ENCODE measurements at places on chromosomes 2 and 18. TPM values are rescaled to one million over a fixed set of nuclear protein-coding genes. Genes with fewer than 3 reads are reported as not detected.

KLHL30 gene
- total RNA-seq: 3.3 TPM

LIMS4 gene
- 0.49 TPM for total RNA-seq

DAW1 gene
- not detected for total RNA-seq

ASIC4 gene
- total RNA-seq: 0.49 TPM

HAAO gene
- 7.0 TPM for total RNA-seq

IL37 gene
- total RNA-seq: 2.0 TPM

STON1 gene
- total RNA-seq: 15.7 TPM

DNA sequence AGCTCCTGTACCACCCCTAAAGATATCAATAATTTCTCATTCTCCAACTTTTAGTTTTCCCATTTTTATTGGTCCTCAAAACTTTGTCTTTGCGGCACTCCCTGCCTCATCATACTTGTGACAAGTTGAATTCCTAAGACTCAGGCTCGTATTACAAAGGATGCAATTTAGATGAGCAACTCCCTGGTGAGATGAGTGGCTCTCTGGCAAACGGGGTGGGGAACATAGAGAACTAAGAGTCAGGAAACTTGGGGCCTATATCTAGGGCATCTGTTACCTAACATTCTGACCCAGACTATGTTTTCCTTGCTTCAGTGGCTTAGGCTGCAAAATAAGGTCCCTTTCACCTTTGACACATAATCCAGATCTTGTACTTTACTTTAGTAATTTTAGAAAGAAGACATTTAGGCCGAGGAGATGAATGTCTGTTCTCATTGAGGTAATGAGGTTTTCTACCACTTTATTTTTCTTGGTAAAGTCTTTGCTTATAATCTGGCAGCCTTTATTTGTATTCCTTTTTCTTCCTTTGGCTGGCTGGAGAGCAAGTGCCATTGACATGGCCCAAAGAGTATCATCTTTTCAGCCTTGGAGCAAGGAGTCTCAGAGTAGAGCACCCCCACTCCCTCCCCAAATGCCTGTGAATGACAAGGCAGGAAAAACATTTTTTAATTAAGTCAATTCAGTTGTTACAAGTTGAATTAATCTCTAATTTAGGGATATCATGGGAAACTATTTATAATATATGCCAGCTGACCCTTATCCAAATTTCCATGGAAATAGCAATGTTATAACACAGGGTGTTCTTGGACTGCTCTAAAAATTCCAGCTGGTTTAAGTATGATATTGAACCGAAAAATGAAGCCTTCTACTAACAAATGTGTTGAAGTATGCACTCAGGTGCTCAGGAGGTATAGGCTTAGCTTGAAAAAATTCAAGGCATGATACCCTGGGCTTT, 15.2 kb downstream of the TSPYL6 start:
- DNase-seq: peak; percentile 28

GRCh38 chr2:19099181-19099580, 259.2 kb downstream of the OSR1 start:
- no peak for DNase-seq

DNA sequence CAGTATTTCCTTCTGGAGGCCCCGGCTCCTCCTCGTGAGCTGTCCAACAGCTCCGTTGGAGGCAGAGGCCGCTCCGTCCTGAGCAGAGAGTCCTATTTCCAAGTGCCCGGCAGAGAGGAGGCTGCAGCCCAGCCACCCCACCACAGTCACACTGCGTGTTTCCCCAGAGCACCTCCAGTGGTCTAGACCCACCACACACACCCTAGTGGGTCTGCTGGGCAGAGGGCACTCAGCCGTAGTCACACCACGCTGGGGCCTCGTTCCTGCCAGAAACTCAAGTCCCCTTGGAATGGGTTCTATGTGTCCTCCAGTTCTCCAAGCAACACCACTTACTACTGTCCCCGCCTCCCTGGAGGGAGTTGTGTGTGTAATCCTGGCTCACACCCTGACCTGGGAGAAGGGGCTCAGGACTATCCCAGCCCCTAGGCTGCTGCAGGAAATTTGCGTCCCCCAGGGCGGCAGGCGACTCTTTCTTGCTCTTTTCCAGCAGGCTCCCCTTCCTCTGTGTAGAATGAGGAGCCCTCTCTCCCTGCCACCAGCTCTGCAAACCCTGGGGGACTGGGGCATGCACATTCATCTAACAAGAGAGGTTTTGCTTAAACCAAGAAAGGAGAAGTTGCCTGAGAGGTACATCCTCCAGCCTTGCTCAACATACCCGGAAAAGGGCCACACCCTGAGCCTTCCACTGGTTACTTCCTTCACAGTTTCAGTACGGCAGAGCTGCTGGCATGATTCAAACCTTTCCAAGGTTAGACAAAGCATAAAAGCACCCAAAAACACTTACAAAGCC, 114.1 kb downstream of the NDUFA10 start:
- DNase-seq: no peak

DNA sequence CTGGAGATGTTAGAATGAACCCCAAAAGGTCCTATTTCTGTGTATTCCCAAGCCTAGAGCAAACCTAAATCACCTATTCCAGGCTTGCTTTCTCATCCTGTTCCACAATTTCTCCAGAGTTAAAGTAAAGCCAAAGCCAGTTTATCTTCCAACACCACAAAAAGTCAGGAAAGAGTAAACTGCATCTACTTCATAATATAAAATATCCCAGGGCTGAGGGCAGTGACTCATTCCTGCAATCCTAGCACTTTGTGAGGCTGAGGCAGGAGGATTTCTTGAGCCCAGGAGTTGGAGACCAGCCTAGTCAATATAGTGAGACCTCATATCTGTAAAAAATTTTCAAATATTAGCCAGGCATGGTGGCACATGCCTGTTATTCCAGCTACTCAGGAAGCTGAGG, 241.4 kb downstream of the CDH20 start:
- DNase-seq: no peak

DNA sequence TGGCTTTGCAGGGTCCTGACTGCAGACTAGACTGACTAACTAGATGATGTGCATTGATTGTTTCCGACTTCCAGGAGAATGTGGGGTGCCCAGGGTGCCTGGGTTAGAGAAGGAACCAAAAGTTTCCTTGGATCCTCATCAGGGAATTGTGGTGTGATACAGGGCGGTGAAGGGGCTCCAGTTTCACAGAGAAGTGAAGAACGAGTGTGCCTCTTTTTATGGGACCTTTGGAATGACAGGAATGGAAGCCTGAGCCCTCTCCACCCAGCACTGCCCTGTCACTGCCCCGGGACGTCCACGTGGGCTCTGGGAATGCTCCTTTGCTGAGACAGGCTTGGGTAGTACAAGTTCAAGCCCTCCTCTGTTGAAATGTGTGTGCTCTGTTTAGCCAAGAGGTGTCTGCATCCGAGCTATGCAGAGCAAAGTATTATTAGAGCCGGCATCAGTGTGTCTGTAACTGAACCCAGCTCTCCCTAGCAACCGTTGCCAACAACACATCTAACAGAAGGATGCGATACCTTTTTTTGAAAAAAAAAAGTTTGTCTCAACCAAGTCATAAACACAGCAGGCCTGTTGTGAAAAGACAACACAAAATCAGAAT, 183.6 kb downstream of the SMAD7 start:
- DNase-seq: peak; percentile 25

DNA sequence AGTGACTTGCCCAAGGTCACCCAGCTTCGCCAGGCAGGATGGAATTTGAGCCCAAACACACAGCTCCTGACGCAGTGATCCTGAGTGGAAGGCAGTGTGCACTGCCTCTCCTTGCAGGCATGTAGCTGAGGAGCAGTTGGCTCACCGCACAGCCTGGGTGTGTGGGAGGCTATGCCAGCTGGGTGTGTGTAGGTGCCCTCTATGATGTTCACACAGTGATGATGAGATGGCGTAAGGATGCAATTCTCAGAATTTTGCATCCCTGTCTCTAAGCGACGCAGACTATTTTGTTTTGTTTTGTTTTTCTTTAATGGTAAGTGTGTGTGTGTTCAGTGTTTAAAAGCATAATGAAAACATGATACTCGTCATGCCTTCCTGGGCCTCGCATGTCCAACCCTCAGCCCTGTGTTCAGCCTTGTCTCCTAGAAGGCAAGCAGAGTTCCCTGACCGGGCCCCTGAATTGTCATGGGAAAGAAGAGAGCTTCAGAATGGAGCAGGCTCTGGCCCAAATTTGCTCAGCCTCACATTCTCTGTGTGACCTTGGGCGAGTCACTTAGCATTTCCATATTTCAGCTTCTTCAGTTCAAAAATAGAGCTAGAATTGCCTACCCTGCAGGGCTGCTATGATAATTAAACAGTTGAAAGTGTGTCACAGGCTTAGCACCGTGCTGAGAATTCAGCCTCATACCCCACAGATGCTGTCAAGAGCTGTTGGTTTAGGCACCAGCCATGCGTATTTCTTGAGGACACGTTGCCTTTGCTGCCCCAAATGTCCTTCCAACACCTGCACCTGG, 603.6 kb upstream of the RAB6C start:
- DNase-seq: no peak

GRCh38 chr2:179277429-179278196, 13.0 kb upstream of the SESTD1 start:
- DNase-seq: no peak

DNA sequence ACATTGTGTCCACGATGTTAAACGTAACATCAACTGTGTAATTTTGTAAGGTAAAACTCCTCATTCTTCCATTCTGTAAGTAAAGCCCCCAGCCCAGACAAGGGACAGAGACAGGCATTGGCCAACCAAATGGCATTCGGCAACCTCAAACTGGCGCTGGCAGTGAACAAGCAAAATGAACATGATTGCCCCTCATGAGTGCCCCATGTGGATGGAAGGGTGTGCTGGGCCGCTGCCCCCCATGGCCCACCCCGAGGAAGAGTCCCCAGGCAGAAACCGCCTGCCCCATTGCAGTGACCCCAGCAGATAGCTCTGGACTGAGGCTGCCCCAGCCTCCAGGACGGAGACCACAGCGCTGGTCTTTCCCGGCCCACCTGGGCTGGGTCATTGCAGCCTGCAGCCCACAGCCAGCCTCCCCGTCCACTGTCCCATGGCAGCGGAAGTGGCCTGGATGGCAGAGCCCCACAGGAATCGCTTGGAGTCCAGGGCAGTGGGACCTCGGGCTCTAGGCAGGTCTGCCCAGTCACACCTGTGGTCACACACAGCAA, 220.2 kb downstream of the HDAC4 start:
- DNase-seq: no peak

- no peak for DNase-seq
Observed at GRCh38 chr2:43276266-43276941, 50.0 kb upstream of the ZFP36L2 start.

DNA sequence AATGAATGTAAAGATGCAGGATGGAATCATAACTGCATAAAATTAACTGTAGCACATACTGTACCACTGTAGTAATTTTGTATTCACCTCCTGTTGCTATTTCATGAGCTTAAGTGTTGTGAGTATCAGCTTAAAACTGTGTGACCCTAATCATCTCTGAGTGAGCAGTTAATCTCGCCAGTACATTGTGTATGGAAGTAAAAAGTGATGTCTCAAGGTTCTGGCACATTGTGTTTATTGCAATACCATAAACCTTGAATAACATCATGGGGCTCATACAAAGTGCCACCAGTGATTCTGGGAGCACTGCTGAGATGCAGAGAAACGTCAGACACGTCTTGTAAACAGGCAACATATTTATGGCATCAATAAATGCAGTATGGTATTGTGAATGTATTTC, 124.5 kb downstream of the PMAIP1 start:
- no peak for DNase-seq

GRCh38 chr2:85777441-85777861, 23.7 kb downstream of the ATOH8 start:
- peak; percentile 39 for DNase-seq

DNA sequence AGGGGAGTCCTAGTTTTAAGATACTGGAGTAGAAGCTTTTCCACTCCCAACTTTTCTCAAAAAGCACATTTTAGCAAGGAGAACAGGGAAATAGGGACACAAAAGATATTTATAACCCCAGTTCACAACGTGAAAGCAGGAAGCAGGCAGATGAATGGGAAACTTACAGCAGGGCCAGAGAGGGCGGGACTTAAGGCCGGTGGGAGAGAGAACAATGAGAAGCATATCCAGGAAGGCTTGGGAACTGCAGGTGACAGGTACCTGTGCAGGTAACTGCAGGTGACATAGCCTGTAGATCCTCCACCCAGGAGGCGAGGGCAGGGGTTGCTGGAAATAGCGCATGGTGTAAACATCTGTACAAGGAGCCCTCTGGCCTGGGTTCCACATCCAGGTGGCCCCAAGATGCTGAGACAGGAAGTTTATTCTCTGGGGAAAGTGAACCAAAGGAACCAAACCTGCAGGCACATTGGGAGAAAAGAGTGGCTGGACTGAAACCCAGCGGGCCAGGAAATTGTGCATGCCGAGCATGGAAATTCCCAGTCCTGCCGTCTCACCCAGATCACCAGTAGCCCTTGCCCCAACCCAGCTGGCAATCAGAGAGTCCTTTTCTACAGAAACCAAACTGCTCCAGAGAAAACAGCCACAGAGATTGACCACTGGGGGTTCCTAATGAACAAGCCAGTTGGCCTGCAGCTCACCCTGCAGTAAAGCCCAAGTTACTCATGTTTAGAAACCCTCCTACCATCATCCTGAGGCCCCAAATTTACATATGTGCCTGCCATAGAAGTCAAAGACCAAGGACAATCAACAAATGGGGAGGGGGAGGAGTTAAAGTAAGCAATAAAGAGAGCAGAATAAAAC, 24.3 kb upstream of the COL6A3 start:
- DNase-seq: no peak

DNA sequence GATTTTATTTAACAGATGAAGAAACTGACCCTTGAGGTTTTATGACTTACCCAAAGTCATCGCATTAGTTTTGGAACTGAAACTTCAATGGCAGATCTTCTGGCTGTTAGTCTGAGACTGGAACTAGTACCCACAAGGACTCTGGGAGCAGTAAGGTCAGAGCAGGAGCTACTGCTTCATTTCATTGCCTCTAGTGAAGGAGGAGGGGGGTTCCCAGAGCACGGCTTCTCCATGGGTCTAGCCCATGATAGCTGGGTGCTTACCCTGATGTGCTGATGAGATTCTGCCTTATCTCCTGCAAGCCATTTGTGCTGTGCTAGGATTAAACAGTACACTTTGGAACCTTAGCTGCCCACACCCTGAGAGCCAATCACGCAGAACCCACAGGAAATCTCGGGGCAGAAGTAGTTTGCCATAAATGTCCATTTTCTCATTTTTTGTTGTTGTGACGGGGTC, 5.4 kb upstream of the RNASEH1 start:
- DNase-seq: no peak

DNA sequence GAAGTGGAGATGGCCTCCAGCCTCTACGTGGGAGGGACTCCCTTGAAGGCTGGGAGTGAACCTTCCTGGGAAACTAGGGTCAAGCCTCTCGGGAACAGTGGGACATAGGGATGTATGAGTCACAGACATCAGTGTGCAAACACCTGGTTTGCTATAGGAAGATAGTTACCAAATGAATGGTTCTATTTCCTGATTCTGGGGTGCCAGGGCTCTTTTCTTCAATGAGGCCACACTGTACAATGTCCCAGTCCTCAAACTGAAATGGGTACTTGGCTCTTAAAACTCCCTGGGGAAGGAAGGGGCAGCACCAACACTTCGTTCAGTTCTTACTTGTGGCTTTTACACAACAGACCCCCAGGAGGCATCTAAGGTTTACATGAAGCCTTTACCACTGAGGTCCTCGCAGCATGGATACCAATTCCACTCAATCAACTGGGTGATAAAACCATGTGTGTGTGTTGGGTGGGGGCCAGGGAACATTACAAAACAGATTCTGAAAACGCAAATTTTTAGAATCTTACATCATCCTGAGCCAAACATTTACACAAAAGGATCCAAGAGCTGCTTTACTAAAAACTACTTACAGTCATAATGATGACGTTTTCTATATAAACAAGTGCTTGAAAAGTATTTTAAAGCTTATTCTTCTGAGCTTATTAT, 10.4 kb downstream of the ERFE start:
- DNase-seq: peak; percentile 5
